ENCODE measurements at places on chromosomes 5 and 9.

- no peak for DNase-seq
These were observed 248.5 kb downstream of the AP3B1 start for GRCh38 chr5:78046006-78046405.

- DNase-seq = no peak
These were observed 848 bp downstream of the RAD50 start for GRCh38 chr5:132557478-132558172.

DNA sequence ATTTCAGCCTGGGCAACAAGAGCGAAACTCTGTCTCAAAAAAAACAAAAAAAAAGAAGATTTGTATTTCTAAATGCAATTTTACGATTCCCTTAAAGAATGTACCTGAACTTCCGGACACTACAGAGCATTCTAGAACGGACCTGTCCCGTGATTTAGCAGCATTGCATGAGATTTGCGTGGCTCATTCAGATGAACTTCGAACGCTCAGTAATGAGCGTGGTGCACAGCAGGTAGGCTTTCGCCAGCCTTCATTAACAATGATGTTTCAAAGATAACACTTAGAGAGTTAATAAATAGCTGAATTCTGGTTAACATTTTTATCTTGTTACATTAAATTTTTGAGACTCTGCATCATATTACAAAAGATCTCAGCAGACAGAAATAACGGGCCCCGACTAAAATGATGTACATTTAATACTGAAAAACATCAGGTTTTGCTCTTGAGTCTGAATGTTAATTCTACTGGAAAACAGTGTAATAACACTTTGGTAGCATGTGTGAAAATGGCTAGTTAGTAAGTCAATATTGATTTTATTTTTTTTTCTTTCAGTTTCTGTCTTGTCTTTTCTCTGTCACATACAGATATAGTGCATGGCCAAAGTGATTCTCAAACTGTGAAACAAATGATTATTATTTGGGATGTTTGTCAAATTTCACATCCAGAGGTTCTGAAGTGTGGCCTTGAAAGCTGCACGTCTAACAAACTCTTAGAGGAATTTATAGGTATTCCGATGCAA lies 23.3 kb downstream of the CCNH start:
- no peak for DNase-seq

- no peak for DNase-seq
These were observed 34.7 kb downstream of the PAEP start for GRCh38 chr9:135596211-135596610.

All from stimulated activated CD4-positive, alpha-beta T cell treated with anti-CD3 and anti-CD28 coated beads, Interleukin-1b, Interleukin-23, amount 100 ng/mL, for 1 hour (primary cell).